Muscle of back (tissue), 13 donors: ENCODE measurements at places on chromosomes 2 and 18.

DNA sequence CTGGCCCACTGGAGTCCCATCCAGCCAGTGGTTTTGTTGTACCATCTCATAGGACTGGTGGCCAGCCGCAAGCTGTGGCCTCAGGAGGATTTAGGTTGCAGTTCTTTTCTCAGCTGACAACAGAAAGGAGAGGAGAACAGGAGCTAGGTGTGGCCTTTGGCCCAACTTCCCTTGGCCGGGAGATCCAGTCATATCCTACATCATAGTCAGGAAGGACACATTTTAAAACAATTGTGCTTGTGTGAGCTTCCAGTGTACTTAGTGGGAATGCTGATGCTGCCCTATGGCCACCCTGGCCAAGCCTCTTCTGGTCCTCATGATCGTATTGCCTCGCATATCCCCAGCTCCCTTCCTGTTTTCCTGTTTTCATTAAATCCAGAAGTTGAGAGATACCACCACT is 98.1 kb downstream of the WDSUB1 start:
- DNase-seq = no peak

DNA sequence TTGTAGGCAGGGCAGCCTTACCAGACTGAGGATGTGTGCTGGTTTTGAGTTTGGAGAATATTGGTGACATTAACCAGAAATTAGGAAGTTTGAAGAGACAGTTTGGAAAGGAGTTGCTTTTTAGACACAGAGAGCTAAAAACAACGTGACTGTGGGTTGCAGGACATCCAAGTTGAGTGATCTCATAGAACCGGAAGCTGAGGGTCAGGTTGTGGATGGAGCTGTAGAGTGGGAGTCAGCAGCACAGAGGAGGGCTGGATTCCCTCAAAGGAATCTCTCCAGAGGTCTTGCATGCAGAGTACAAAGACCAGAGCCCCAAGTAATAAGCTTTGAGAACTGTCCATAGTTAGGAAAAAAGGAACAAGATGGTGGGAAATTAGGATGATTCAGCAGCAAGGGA is 9.3 kb downstream of the MAPRE3 start:
- no peak for DNase-seq

DNA sequence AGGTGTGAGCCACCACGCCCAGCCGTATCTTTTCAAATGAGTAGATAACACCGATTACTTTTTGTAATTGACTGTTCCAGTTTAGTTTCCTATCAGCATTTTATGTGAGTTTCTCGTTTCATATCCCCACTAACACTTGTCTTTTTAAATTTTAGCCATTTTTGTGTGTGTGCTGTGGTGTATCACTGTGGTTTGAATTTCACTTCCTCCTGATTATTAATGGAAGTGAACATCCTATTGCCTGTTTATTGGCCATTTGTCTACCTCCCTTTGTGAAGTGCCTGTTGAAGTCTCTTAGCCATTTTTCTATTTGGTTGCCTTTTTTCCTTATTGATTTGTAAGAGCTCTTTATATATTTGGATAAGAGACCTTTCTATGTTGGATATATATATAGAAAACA is 91.7 kb upstream of the STON1 start:
- DNase-seq = no peak

DNA sequence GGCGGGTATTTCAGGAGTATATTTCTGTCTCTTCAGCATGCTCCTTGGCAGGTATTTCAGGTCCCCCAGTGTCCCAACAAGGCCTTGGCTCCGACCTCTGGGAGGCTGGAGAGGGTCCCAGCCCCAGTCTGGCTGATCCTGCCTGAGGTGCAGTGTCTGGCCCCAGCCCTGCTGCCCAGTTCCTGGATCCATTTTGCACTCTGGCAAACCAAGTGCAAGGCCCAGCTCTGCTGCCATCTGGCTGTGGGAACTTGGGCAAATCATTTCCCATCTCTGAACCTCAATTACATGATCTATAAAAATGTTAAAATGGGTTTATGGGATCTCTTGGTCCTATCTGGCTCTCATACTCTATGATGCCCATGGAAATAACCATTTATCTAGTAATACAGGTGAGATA is 63.6 kb downstream of the ZBTB7C start:
- DNase-seq = no peak

DNA sequence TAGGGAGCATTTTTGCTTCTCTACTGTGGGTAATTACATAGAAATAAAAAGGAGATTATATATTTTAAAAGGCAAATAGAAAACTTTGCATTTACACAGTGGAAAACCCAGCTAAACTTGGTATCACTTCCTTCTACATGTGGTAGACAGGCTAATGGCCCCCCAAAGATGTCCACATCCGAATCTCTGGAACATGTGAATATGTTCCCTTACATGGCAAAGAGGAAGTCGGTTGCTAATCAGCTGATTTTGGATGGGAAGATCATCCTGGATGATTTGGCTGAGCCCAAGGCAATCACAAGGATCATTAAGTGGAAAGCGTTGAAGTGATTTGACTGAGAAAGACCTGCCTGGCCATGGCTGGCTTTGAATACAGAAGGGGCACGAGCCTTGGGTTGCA is 26.2 kb downstream of the CREG2 start:
- no peak for DNase-seq

- DNase-seq = no peak
Observed at GRCh38 chr2:180394305-180394704, 387.2 kb upstream of the CWC22 start.

GRCh38 chr2:217261452-217261851 is 401.6 kb upstream of the TNP1 start:
- no peak for DNase-seq

GRCh38 chr18:35497027-35497369 is 762 bp downstream of the INO80C start:
- no peak for DNase-seq

GRCh38 chr2:165467921-165468320 is 1.6 kb upstream of the CSRNP3 start:
- no peak for DNase-seq

- no peak for DNase-seq
Observed at GRCh38 chr18:1968801-1969498, 602.4 kb downstream of the METTL4 start.

- no peak for DNase-seq
Observed at GRCh38 chr2:15673919-15674636, 82.4 kb downstream of the DDX1 start.

DNA sequence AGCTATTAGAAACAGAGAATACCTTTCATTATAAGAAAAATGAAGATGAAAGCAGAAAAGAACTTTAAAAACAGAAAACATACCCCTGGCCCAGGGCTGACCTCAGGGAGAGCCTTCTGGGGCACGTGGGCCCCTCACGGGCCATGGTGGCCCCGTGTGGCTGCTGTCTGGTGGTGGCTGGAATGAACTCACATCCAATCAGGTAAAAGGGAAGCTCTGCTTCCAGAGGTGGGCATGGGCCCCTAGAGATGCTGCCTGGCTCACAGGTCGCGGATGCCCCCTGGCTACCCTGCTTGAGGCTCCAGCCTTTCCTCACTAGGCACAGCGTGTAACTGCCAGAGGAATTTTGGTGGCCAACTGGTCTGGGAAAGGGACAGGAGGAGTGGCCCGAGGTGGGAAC is 16.6 kb downstream of the SNORC start:
- DNase-seq = no peak

GRCh38 chr2:110934948-110935347 is 185.8 kb upstream of the BCL2L11 start:
- DNase-seq = no peak

- DNase-seq = no peak
Observed at GRCh38 chr2:1656326-1656960, 87.9 kb downstream of the PXDN start.

DNA sequence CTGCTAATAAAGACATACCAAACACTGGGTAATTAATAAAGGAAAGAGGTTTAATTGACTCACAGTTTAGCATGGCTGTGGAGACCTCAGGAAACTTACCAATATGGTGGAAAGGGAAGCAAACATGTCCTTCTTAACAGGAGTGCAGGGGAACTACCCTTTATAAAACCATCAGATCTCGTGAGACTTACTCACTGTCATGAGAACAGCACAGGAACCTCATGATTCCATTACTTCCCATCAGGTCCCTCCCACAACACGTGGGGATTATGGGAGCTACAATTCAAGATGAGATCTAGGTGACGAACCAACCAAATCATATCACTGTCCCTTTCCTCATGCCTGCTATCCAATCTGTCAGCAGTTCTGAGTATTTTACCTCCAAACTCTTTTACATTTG is 586.7 kb downstream of the TDRD15 start:
- DNase-seq = no peak

DNA sequence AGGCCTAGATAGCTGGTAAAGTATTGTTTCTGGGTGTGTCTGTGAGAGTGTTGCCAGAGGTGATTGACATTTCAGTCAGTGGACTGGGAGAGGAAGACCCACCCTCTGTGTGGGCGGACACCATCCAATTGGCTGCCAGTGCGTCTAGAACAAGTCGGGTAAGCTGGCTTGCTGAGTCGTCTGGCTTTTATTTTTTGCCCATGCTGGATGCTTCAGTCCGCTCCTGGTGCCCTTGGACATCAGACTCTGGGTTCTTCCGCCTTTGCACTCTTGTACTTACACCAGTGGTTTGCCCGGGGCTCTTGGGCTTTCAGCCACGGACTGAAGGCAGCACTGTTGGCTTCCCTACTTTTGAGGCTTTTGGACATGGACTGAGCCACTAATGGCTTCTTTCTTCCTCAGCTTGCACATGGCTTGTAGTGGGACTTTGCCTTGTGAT is 24.3 kb downstream of the DIS3L2 start:
- no peak for DNase-seq

DNA sequence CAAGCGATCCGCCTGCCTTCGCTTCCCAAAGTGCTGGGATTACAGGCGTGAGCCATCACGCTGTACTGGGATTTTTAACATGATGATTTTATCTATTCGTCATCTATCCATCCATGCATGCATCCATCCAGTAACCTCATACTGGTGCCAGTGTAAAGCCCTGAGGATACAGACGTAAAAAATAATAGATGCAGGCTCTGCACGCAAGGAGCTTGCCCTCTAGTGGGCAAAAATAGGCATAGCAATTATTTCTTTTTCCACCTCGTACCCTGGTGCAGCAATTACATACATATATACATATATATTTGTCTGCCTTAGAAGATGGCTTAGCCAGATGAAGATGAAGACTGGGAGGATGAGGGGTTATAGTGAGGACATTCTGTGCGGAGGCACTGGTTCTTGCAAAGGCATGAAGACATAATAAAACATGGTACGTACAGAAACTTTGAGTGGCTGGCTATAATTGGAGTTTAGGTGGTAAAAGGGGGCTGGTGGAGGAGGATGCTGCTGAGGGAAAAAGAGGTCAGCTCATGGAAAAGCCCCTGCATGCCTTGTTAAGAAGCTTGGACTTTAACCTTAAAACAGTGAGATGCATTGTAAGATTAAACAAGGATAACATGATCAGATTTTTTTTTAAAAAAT is 19.6 kb upstream of the RPIA start:
- peak; percentile 30 for DNase-seq

- DNase-seq = no peak
Observed at GRCh38 chr2:98528349-98528748, 80.0 kb downstream of the COA5 start.
